ENCODE measurements at places on chromosomes 6 and 20.

- DNase-seq: no peak
Measured at GRCh38 chr20:2907519-2907918, 34.2 kb downstream of the PTPRA start.

GRCh38 chr6:150759483-150759882, 106.0 kb upstream of the MTHFD1L start:
- DNase-seq: no peak

DNA sequence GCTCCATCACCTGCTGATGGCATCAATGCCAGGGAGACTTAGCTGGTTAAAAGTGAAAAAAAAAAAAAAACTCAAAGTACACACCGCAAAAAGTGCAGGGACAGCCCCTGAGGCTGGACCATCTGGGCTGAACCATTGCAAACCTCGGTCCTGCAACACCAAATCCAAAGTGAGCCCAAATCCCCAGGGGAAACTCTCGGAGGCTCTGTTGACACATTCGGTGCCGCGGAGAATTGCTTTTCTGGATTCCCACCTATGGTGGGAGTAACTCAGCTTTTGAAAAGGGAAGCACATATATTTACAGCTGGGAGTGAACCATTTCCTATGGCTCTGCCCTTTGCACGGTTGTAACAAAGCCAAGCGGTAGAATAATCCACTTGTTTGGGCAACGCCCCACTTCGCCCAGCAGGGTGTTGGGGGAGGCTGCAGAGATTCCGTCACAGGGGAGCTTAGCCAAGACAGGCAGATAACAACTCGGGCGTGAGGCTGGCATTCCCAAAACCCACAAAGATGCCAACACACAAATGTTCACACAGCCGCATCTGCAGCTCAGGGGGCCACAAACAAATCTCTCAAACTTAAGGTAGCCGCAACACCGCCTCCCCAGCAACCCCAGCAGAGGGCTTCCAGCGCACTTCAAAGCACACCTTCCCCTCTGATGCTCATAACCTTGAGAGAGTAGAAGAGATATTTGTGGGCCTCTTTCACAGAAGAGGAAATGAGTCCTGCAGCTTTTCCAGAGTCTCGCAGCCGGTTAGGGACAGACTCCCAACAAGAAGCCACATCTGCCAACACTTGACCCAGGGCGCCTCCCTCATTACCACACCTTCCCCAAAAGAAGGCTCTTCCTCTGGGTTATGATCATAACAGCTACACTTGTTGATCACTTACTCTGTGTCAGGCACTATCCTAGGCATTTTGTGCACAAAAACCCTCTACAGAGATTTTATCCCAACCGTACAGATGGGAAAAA, 11.4 kb downstream of the ZC3H12D start:
- no peak for DNase-seq

DNA sequence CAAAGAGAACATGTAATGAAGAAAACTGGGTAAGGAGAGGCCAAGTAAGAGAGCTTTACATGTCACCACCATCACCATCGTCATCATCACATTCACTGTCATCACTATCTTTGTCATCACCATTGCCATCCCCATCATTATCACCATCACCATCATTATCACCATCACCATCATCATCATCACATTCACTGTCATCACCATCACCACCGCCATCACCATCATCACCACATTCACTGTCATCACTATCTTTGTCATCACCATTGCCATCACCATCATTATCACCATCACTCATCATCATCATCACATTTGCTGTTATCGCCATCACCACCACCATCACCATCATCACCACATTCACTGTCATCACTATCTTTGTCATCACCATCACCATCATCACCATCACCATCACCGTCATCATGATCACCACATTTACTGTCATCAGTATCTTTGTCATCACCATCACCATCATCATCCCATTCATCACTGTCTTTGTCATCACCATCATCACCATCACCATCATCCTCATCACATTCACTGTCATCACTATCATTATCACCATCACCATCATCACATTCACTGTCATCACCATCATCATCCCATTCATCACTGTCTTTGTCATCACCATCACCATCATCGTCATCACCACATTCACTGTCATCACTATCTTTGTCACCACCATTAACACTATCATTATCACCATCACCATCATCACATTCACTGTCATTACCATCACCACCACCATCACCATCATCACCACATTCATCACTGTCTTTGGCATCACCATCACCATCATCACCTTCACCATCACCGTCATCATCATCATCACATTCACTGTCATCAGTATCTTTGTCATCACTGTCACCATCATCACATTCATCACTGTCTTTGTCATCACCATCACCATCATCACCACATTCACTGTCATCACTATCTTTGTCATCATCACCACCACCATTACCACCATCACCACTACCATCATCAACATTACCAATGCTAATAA, 172.3 kb downstream of the ERMARD start:
- DNase-seq: no peak
